ENCODE measurements at places on chromosomes 3 and 15.

GRCh38 chr3:168933614-168934013, 729.9 kb downstream of the MECOM start:
- no peaks in the 10 kb centered on the region for H3K4me1 ChIP-seq
- no peak overlapping the region for H3K27ac ChIP-seq
- H3K27me3 ChIP-seq = no peaks in the 10 kb centered on the region
- H3K36me3 ChIP-seq = no peaks in the 10 kb centered on the region

GRCh38 chr3:120421926-120422325, 28.9 kb downstream of the FSTL1 start:
- no peak for DNase-seq
- no peaks in the 10 kb centered on the region for H3K36me3 ChIP-seq
- peaks cover 12% of the 10 kb centered on the region for H3K27me3 ChIP-seq
- no peak overlapping the region for H3K4me3 ChIP-seq

- H3K36me3 ChIP-seq = no peaks in the 10 kb centered on the region
- no peak overlapping the region for H3K27ac ChIP-seq
- no peak for DNase-seq
- no peaks in the 10 kb centered on the region for H3K4me1 ChIP-seq
These were observed 8.6 kb upstream of the PPM1L start for GRCh38 chr3:160747422-160747821.

DNA sequence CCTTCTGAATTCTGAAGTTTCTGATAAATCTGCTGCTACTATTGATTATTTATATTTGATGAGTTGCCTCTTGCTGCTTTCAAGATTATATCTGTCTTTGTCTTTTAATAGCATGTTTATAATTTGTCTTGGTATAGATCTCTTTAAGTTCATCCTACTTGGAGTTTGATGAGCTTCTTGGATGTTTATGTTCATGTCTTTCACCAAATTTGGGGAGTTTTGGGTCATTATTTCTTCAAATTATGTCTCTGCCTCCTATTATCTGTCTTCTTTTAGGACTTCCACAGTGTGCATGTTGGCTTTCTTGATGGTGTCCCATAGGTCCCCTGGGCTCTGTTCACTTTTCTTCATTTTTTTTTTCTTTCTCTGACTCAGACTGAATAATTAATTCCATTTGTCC, 32.3 kb upstream of the EDEM1 start:
- no peak overlapping the region for H3K27ac ChIP-seq
- peaks cover 31% of the 10 kb centered on the region for H3K36me3 ChIP-seq
- H3K4me1 ChIP-seq = peaks cover 8% of the 10 kb centered on the region
- DNase-seq = no peak
- no peaks in the 10 kb centered on the region for H3K27me3 ChIP-seq

DNA sequence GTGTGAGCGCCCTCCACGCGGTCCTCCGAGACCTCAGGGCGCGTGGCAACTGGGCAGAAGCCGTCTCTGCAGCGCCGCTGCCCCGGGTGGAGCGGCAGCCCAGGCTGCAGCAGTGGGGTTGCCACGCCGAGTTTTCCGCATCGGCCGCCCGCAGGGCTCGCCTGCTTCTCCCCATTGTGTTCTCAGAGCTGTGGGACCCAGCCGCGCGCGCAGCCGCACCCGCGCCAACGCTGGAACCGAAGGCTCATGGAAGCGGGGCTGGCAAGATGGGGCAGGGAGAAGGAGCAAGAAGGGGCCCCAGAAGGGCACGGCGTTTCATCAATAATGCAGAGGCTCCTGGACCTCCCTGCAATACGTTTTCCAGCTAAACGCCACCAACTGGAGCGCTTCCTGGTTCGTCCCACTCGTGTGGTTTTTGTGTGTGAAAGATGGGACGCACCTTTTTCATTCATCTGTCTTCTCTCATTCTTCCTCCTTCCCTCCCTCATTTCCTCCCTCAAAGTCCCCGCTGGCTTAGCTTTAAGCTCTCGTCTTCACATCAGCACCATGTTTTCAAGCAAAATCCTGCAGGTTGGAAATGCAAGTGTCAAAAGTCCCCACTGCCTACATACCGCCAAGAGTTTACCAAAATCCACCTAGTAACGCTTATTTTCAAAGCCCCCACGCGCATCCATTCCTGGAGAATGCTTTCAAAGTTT, 1.2 kb downstream of the ROBO1 start:
- no peaks in the 10 kb centered on the region for H3K36me3 ChIP-seq
- no peaks in the 10 kb centered on the region for H3K27me3 ChIP-seq
- DNase-seq = no peak
- no peaks in the 10 kb centered on the region for H3K4me1 ChIP-seq

- no peaks in the 10 kb centered on the region for H3K36me3 ChIP-seq
- DNase-seq = no peak
- H3K27ac ChIP-seq = peak overlapping the region; percentile 10
- H3K4me3 ChIP-seq = peak overlapping the region; percentile 83
These were observed 793 bp downstream of the SLC30A4 start for GRCh38 chr15:45521596-45522327.

DNA sequence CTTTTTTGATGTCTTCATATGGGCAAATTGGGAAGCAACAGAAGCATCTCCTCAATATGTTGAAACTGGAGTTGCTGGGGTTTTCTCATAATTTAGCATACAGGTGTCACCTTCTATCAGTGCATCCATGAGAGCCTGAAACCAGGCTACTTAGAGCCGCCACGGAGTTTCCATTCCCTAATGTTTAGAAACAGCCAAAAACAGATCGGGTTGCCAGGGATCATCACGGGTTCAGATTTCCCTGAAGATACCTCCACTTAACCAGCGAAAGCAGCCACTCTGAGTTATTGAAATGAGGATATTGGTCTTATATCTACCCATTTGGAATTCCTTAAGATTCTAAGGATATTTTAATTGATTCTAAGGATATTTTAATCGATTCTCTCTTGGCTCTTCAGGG, 14.5 kb downstream of the TERB2 start:
- no peaks in the 10 kb centered on the region for H3K36me3 ChIP-seq
- no peak for DNase-seq
- peaks cover 14% of the 10 kb centered on the region for H3K27me3 ChIP-seq

DNA sequence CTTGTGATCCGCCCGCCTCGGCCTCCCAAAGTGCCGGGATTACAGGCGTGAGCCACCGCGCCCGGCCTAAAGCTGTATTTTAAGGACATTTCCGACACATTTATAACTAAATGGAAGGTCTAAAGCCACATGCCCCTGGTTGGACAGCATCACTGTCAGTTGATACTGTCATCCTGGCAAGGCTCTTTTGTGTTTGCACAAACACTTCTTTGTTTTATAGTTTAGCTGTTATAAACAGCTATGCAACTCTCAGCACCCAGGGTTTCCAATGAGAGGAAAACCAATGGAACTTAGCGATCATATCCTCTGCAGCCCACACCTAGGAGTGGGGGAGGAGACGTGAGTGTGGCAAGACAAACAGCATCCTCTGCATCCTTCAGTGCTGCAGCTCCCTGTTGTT, 19.7 kb downstream of the NIPA1 start:
- H3K27me3 ChIP-seq = no peaks in the 10 kb centered on the region
- no peak overlapping the region for H3K27ac ChIP-seq
- peaks cover 4% of the 10 kb centered on the region for H3K36me3 ChIP-seq
- H3K4me3 ChIP-seq = no peak overlapping the region
- peaks cover 4% of the 10 kb centered on the region for H3K4me1 ChIP-seq
